ENCODE measurements at places on chromosomes 3 and 15.

DNA sequence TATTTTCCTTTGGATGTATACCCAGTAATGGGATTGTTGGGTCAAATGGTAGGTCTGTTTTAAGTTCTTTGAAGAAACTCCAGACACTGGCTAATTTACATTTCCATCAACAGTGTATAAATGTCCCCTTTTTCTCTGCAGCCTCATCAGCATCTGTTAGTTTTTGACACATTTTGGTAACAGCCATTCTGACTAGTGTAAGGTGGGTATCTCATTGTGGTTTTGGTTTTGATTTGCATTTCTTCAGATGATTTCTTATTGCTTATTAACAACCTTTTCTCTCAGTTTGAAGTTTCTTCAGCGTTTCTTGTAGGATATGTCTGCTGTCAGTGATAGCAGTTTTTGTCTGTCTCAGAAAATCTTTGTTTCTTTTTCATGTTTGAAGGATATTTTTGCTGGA is 15.4 kb downstream of the GALK2 start:
- DNase-seq: no peak

DNA sequence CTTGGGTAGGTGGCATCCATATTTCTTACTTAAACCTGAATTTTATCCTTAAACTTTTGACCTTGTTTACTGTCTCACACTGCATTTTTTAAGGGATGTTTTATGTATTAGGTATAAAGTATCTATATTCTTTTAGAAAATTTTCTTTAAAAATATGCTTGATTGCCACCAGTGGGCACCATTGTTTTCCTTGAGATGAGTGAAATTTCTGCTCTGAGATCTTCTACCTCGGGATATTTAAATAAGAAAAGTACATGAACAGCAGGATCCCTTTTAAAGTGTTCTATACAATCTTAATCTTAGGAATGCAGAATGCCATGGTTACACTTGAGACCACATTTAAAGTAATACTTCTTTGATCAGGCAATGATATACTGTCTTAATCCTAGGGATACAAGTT is 108.7 kb downstream of the SLMAP start:
- DNase-seq: no peak

DNA sequence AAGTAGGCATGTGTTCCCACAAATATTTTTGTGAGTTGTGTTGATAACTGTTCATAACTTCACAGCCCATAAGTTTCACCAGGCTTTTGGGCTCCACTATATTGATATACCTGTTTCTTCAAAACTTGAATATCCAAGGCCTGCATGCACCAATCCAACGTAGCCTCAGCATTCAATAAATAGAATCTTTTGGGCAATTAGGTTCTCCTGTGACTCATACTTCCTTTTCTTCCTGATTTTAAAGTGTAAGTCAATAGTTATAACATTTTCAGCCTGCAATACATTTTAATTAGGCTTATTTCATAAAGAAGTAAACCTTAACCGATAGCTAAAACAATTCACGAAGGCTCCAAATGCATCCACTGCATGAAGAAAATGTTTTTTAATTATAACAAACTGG is 97.8 kb upstream of the SPRED1 start:
- no peak for DNase-seq

GRCh38 chr3:192727032-192727847 is at the start of gene FGF12:
TSS of gene FGF12 (minus strand) at chr3:192727541.
- DNase-seq: peak; percentile 29

- peak; percentile 66 for DNase-seq
Measured at GRCh38 chr3:48232734-48233133, 8.2 kb upstream of the ZNF589 start.

DNA sequence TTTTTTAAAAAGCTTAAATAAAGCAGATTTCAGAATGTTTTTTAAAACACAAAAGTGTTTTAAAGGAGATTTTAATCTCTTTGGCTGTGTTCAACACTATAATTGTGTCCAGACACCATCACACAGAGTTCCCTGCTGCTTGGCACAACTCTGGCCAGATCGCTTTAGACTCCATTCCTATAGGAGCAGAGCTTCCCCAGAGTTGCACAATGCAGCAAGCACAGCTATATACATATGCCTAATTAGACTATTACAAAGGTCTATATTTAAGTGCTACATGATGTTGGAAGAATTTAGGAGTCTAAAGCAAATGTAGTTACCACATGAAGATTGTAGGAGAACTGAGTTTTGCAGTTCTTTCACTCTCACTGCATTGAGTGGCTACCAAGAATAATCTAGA is 11.2 kb downstream of the SLC9A9 start:
- DNase-seq: no peak

DNA sequence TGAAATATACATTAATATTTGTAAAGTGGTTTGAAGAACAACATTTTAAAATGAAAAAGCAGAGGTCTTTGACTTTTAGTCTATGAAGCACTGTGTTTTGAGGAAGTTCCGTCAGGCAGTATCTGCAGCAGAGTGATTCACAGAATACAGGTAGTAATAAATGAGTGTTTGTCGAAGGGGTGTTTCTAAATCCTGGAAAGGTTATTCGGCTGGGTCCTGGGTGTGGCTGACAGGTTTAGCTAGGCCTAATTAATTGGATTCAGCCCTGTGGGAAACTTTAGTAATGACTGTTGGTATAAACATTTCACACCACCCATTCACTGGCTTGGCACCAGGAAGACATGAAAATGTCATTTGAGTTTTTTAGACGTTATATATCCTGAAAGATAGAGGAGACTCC is 51.3 kb downstream of the TIPARP start:
- DNase-seq: peak; percentile 71

- no peak for DNase-seq
Measured at GRCh38 chr3:46284981-46285683, 42.9 kb downstream of the CCR3 start.

- no peak for DNase-seq
Measured at GRCh38 chr15:25960273-25960672, 97.1 kb upstream of the ATP10A start.

- no peak for DNase-seq
Measured at GRCh38 chr3:139440639-139441556, 35.4 kb downstream of the RBP2 start.

- DNase-seq: no peak
Measured at GRCh38 chr15:71409541-71409940, 294.3 kb downstream of the THSD4 start.

DNA sequence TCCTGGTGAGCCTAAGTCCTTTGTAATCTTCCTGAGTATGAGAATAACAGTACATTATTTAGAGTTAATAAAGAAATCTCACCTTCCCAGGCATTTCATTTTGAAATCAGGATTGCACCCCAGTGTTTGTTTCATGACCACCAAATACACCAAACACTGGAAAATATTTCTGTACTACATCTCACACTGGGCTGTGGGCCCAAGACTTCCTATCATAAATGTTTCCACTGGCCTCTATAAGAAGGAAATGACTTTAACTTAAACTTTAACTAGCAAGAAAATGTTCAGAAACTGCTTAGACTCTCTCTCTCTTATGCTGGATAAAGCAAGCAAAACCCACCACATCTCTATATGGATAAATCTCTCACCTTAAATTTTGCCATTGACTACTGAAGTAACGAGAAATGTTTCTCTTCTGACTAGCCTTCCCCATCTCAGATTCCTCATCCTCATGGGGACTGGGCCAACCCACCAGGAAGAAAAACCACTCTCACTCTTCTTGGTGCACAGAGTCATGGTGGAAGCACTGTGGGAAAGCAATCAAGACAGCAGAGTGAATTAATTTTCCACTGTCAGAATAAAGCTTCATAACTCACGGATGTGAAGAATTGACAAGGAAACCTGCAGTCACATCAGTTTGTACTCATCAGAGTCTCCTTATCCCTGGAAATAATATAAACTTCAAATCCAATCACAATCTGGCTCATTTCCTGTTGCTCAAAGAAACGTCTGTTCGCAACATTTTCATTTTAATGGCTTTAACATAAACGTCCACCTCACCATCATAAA is 859.6 kb downstream of the EPHA3 start:
- DNase-seq: no peak

DNA sequence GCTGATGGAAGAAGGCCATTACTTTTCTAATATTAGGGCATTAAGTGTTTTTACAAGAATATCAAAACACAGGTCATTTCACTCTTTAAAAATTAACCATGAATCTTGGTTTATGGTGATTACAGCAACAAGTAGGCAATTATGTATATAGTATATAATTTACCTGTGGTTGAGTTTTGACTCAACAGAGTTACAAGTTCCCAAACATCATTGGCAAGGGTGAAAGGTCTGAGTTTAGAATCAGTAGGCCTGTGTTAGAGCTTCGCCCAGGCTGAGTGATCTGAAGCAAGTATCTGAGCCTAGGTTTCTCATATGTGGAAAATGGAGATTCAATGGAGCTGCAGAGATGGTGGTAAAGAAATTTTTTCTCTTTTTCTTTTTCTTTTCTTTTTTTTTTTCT is 25.1 kb upstream of the LPP start:
- no peak for DNase-seq

DNA sequence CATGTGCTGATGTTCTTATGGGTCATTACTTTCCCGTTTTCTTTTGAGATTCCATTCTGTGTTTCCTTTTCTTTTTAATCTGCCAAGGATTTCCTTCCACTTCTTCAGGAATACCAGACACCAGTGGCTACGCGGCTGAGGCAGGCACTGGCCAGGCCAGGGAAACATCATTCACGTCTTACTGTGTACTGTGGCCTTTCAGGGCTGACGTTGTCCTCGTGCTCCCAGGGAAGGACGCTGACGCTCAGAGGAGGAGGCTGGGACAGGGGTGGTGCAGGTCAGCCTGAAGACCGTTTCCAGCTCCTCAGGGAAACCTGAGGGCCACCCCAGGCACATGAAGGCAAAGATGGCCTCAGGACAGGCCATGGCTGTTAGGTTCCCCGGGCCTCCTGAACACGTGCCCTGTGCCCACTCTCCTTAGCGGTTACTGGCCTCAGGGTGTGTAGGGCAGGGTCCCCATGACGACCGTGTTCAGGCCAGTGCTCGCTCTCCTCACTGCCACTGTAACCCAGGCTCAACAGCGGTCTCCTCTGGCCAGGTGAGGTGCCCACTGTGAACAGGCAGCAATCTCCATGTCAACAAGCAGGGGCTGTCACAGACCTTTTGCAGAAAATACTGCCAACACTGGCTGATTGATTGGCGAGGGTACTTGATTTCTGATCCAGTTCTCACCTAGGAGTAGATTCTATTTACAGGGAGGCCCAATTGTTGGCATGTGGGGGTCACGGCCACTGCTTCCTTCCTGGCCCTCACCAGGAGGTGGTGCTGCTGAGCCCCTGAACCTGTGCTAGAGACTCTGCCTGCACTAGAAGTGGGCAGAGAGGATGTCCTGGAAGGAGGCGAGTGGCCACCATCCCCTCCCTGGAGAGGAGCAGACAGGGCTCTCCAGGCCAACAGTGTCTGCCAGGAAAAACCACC is 169.5 kb downstream of the ATP10A start:
- DNase-seq: no peak

DNA sequence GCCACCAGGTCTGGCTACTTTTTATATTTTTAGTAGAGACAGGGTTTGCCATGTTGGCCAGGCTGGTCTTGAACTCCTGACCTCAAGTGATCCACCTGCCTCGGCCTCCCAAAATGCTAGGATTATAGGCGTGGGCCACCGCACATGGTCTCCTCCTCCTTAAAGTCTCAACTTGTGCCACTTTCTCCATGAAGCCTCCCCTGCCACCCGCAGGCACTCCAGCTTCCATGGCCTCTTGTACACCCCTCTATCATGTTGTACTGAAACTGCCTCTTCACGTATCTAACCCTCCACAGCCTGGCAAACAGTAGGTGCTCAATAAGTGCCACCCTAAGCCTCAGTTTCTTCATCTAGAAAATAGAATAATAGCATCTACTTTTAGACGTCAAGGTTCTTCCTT is 39.9 kb downstream of the ISG20 start:
- DNase-seq: no peak

DNA sequence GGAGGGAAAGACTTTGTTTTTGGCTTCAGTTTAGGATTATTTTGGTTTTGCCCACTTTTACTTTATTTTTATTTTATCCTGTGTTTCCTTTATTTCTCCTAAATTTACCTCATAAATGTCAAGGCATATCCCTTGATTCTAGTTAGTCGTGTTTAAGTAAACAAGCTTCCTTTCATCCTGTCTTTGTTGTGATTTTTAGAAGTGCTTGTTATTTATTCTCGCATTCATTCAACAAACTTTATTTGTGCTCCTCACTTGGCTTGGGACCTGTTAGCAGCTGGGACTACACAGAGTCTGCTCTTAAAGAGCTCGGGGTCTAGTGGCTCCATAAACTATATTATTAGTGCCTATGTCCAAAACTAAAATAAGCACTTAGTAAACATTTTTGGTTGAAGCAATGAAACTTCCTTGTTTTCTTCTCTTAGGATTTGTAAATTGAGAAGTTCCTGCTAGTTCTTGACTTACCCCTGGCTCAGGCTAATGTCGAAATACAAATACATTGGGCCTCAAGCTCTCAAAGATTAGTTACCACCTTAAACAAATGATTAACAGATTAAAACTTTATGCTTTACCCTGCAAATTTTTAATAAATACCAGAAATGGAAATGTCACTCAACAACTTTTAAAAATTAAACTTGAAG is 19.0 kb upstream of the DMXL2 start:
- no peak for DNase-seq

DNA sequence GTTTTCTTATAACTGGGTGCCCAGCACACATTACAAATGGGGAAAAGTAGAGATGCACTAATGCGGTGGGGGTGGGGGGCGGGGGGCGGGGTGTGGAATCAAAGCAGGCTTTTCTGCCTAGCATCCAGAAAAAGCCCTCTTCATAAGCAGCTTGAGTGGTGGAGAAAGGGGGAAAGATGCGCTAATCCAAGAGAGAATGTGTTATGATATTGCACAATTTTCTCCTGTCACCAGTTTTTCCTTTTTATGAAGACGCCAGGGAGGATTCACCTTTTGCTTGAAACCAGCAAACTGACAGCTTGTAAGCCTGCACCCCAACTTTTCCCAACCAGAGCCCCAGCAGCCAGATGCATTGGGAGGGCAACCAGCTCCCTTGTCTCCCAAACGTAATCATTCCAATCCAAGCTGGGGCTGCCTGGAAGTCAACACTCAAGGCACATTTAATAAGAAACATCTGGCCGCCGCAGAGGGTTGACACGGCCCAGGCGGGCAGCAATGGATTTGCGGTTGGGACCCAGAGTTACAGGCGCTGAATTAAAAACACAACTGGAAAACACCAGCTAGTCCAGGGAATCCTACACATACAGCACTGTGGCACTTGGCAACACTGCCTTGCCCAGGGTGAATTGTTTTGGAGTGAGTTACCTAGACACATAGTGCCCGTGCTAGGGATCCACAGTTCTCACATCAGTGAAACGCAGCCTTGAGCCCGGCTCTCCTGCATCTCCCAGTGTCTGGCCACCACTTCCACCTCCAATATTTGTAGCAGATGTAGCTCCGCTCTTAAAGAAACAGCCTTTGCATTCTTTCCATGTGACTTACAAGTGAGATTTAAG is 218.5 kb upstream of the PRICKLE2 start:
- DNase-seq: peak; percentile 20

DNA sequence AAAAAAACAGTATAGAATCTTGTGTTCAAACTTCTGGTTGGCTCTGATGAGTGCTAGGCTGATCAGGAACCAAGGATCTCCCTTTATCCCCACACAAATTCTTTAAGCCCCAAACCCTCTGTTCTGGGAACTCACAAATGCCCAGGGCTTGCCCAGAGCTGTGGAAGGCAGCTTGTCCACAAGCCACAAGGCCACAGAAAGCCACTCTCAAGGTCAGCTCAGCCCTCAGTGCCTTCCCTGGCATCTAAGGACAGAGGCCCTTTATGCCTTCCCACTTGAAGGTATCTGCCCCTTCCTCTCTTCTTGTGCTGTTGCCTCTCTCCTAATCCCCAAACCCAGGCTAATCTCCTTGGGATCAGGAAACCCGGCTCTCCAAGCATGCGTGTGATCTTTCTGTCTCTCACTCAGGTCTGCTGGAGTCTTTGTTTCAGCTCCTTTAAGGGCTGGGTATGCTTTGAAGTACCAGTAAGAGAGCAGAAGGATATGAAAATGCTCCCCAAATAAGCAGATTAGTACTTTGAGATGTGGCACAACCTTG is 145.0 kb upstream of the TRIM42 start:
- no peak for DNase-seq
